ENCODE measurements at places on chromosomes 6 and 20. TPM values are rescaled to one million over a fixed set of nuclear protein-coding genes. Genes with fewer than 3 reads are reported as not detected.

GRCh38 chr6:119348748-119349360 is 707 bp downstream of the MAN1A1 start:
- peaks cover 9% of the 10 kb centered on the region for H3K4me1 ChIP-seq
- no peak overlapping the region for H3K27ac ChIP-seq
- no peaks in the 10 kb centered on the region for H3K36me3 ChIP-seq
- H3K4me3 ChIP-seq, result peak overlapping the region; percentile 78

DNA sequence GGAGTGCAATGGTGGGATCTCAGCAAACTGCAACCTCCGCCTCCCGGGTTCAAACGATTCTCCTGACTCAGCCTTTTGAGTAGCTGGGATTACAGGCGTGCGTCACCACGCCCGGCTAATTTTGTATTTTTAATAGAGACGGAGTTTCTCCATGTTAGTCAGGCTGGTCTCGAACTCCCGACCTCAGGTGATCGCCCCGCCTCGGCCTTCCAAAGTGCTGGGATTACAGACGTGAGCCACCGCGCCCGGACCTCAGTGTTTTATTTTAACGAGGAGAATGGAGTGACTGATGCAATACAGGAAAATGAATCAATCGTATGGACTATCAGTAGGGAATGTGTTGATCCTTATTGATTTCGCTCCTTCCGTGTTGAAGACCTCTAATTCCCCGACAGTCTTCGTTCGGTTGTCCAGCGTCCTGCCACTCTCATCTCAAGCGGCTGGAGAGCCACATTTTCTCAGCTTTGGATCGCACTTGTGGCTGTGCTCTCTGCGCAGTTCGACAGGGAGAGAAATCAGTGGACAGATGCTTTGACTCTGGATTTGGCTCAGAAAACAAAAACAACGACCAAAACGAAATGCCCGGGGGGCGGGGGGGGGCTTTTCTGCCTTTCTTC is 166.2 kb downstream of the TRIM27 start:
- no peaks in the 10 kb centered on the region for H3K36me3 ChIP-seq
- H3K4me3 ChIP-seq, result peak overlapping the region; percentile 55
- no peak for DNase-seq
- peaks cover 18% of the 10 kb centered on the region for H3K27me3 ChIP-seq
- H3K27ac ChIP-seq, result no peak overlapping the region
- H3K4me1 ChIP-seq, result peaks cover 5% of the 10 kb centered on the region

DNA sequence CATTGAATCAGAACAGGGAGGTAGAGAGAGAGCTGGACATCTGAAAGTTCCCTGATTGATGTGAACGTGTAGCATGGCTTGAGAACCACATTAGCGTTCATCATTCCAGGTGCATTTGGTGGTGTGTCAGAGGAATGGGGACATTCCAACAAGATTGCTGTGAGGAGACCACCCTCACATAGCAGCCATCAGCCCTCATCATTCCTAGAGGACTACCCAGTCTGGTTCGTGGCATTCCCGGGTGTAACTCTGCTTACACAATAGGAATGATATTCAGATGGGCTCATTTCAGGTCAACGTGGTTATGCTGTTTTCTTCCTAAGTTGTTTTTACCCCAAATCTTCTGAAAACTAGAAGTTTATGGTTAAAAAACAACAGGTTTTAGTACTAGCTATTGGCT is 62.2 kb upstream of the KLHL31 start:
- H3K27ac ChIP-seq, result no peak overlapping the region
- DNase-seq, result no peak
- H3K4me1 ChIP-seq, result peaks cover 10% of the 10 kb centered on the region
- peaks cover 2% of the 10 kb centered on the region for H3K27me3 ChIP-seq
- no peaks in the 10 kb centered on the region for H3K36me3 ChIP-seq
- no peak overlapping the region for H3K4me3 ChIP-seq

GRCh38 chr20:48754292-48754691 is 73.5 kb downstream of the PREX1 start:
- no peak overlapping the region for H3K4me3 ChIP-seq
- H3K36me3 ChIP-seq, result no peaks in the 10 kb centered on the region
- H3K4me1 ChIP-seq, result peaks cover 17% of the 10 kb centered on the region
- H3K27ac ChIP-seq, result no peak overlapping the region
- no peak for DNase-seq
- no peaks in the 10 kb centered on the region for H3K27me3 ChIP-seq

- H3K4me3 ChIP-seq, result no peak overlapping the region
- no peak for DNase-seq
- H3K4me1 ChIP-seq, result peaks cover 39% of the 10 kb centered on the region
- no peak overlapping the region for H3K27ac ChIP-seq
- H3K36me3 ChIP-seq, result peaks cover 8% of the 10 kb centered on the region
Measured at GRCh38 chr20:51700809-51701285, 67.3 kb downstream of the ATP9A start.

DNA sequence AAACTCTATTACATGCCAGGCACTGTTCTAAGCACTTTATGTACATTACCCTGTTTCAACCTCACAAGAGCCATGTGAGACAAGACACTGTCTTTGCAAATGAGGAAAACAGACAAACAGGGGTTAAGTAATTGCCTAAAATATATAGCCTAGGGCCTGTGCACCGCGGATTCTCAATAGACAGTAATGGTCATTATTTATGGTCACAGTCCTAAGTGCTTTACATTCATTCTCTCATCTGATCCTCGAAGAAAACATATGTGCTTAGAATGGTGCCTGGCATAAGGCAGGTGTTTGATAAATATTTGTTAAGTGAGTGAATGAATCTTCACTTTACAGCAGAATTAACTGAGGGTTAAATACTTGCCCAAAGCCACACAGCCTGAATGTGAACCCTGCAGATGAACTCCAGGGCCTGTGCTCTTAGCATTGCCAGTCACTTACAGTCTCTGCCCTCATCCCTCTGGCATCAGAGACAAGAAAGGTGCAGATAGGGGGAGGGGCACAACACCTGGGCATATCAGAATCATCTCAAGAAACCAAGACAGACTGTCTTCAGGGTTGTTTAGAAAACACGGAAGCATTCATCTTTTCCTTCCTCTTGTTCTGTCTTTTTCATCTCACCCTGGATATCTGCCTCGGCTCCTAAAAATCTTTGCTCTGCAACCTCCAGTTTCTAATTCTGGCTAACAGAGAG is 92.8 kb upstream of the SASH1 start:
- H3K27ac ChIP-seq, result no peak overlapping the region
- no peak for DNase-seq
- peaks cover 24% of the 10 kb centered on the region for H3K4me1 ChIP-seq
- no peaks in the 10 kb centered on the region for H3K36me3 ChIP-seq
- H3K4me3 ChIP-seq, result no peak overlapping the region

GRCh38 chr6:86355271-86355670 is 582.1 kb upstream of the HTR1E start:
- H3K36me3 ChIP-seq, result no peaks in the 10 kb centered on the region
- no peaks in the 10 kb centered on the region for H3K4me1 ChIP-seq
- H3K27me3 ChIP-seq, result no peaks in the 10 kb centered on the region
- no peak overlapping the region for H3K27ac ChIP-seq
- DNase-seq, result no peak
- H3K4me3 ChIP-seq, result no peak overlapping the region

- H3K36me3 ChIP-seq, result peaks cover 9% of the 10 kb centered on the region
- peaks cover 18% of the 10 kb centered on the region for H3K4me1 ChIP-seq
- DNase-seq, result no peak
Measured at GRCh38 chr6:106186714-106187113, 100.6 kb downstream of the PRDM1 start.

GRCh38 chr6:135496800-135497411 is 634 bp downstream of the AHI1 start:
- H3K27ac ChIP-seq, result no peak overlapping the region
- peaks cover 9% of the 10 kb centered on the region for H3K36me3 ChIP-seq
- H3K27me3 ChIP-seq, result no peaks in the 10 kb centered on the region
- H3K4me1 ChIP-seq, result peaks cover 29% of the 10 kb centered on the region

DNA sequence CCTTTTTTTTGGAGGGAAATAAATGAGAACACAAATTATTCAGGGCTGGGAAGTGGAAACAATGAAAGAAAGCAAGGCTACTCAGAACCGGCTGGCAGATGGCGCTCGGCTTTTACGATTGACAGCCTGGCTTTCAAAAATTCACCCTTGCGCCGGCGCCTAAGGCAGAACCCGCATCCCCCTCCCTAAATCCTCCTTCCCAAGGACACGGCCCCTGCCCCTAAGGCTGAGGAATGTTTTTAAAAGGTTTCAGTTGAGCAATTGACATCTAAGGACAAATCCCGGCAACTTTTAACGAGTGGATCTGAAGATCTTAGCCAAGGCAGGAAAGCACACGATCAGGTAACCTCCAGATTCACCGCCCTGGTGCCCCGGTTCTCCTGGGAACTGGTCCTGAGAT is 16.3 kb downstream of the GNAS start:
- peaks cover 9% of the 10 kb centered on the region for H3K4me1 ChIP-seq
- no peak for DNase-seq
- H3K36me3 ChIP-seq, result no peaks in the 10 kb centered on the region

DNA sequence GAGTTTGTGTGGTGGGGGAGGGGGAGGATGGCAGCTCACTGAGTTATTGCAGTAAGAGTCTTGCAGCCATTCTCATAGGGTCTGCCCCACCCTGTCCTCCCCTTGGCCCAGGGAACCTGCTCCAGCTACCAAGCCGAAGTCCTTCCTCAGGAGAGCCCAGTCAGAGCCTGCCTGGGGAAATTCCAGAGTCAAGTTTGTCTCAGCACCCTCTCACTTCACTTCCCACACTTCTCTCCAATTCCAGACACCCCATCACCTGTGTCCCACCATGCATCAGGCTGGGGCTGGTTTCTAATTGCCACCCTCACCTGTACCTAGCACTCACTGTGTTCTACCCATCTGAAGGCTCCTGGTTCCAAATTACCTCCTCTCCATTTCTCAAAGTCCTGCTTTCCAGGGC is 10.3 kb upstream of the SLC22A16 start:
- no peaks in the 10 kb centered on the region for H3K36me3 ChIP-seq
- no peak for DNase-seq
- no peak overlapping the region for H3K27ac ChIP-seq
- no peaks in the 10 kb centered on the region for H3K4me1 ChIP-seq

DNA sequence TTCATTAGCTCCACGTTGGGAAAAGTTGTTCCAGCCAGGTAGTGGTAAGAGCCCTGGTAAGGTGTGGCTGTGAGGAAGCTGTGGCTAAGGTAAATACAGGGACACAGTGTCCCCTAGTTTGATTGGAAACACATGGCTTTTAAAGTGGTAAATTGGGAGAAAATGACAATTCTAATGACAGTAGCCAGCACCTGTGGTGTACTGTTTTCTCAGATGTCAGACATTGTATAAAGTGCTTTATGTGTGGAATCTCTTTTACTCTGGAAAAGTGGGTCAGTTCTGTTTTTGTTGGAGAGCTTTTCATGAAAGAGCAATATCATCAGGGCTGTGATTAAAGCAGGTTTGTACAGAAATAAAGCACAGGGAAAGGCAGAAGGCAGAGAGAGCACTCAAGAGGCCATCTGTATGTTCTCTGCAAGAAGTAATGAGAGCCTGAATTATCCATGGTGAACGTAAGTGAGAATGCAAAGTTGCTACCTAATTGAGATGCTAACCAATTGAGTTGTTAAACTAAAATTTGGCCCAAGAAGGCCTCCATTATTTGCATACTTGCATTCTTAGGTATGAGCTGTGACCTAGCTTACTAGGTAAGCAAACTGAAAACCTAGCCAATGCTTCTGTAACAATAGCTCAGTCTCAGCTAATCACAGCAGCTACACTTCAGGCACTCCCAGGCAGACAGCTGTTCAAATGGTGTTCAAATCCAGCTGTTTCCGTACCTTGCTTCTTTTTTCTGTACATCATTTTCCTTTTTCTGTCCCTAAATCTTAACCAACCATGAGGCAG is 28.2 kb downstream of the MRAP2 start:
- no peaks in the 10 kb centered on the region for H3K36me3 ChIP-seq
- peaks cover 9% of the 10 kb centered on the region for H3K27me3 ChIP-seq
- no peak overlapping the region for H3K4me3 ChIP-seq
- peak overlapping the region; percentile 24 for H3K27ac ChIP-seq

DNA sequence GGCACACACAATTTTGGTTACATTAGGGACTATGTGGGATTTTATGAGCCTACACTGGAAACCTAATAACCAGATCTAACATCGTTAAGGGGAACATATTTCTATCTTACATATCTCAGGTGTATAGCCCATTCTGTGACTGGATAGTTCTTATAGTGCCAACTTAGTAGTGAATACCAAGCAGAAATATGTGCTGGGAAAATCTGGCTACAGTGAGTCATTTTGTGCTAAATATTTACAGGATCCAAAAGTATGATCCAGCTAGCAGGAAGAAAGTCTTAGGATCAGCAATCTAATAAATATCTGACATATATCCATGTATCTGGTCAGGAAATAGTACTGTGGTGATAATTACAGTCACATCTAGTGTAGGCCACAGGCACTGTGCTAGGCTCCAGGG is 94.6 kb upstream of the INSM1 start:
- no peaks in the 10 kb centered on the region for H3K27me3 ChIP-seq
- DNase-seq, result no peak
- no peak overlapping the region for H3K27ac ChIP-seq
- no peak overlapping the region for H3K4me3 ChIP-seq
- no peaks in the 10 kb centered on the region for H3K4me1 ChIP-seq
- H3K36me3 ChIP-seq, result no peaks in the 10 kb centered on the region

GRCh38 chr20:42419814-42420532 is 769.7 kb downstream of the PTPRT start:
- H3K4me3 ChIP-seq, result no peak overlapping the region
- no peak overlapping the region for H3K27ac ChIP-seq
- no peak for DNase-seq
- no peaks in the 10 kb centered on the region for H3K4me1 ChIP-seq
- H3K36me3 ChIP-seq, result no peaks in the 10 kb centered on the region

DNA sequence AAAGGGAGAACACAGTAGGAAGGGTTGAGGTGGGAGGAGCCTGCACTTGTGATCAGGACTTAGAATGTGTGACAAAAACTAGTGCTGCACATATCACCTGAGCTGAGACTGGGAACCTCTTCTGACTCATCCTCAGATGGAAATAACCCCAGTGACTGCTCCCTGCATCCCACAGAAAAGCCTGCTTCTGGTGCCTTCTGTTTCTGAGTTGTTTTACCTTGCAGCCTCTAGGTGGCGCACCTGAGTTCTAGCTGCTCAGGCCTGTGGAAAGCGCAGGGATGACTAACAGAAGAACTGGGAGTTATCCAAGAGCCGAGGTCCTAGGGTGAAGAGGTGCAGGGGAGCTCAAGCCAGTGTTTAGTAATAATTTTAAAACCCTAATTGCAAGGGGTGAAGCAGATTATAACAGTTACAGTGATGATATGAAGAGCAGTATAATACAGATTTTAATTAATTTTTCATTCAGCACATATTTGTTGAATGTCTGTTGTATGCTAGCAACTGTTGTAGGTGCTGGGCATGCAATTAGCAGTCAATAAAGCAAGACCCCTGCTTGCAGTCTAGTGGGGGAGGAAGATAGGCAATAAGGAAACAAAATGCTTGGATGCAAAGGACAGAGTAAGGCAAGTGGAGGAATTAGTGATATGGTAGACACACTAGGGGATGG is 302.5 kb downstream of the DHX35 start:
- H3K27me3 ChIP-seq, result peaks cover 17% of the 10 kb centered on the region
- peaks cover 4% of the 10 kb centered on the region for H3K4me1 ChIP-seq
- DNase-seq, result no peak
- H3K27ac ChIP-seq, result no peak overlapping the region
- H3K4me3 ChIP-seq, result no peak overlapping the region

GRCh38 chr6:22833191-22833590 is 263.8 kb downstream of the HDGFL1 start:
- H3K27me3 ChIP-seq, result no peaks in the 10 kb centered on the region
- no peak for DNase-seq
- H3K36me3 ChIP-seq, result peaks cover 5% of the 10 kb centered on the region
- H3K4me3 ChIP-seq, result no peak overlapping the region
- H3K4me1 ChIP-seq, result peaks cover 32% of the 10 kb centered on the region

BPI gene
- total RNA-seq, result 7.7 TPM

AVP gene
- not detected for total RNA-seq

PRR18 gene
- not detected for total RNA-seq

COL20A1 gene
- total RNA-seq, result not detected

NKAIN4 gene
- not detected for total RNA-seq

MAP7 gene
- total RNA-seq, result 0.38 TPM

NEDD9 gene
- total RNA-seq, result 10.3 TPM

TNFRSF21 gene
- 2.3 TPM for total RNA-seq

TOX2 gene
- total RNA-seq, result not detected

All from osteocyte (in vitro differentiated cells).